ENCODE measurements at places on chromosomes 6 and 20.

- no peak for DNase-seq
Measured at GRCh38 chr6:135043364-135043763, 11.3 kb downstream of the HBS1L start.

GRCh38 chr20:38806855-38807655 lies 1.6 kb downstream of the PPP1R16B start:
- no peak for DNase-seq

DNA sequence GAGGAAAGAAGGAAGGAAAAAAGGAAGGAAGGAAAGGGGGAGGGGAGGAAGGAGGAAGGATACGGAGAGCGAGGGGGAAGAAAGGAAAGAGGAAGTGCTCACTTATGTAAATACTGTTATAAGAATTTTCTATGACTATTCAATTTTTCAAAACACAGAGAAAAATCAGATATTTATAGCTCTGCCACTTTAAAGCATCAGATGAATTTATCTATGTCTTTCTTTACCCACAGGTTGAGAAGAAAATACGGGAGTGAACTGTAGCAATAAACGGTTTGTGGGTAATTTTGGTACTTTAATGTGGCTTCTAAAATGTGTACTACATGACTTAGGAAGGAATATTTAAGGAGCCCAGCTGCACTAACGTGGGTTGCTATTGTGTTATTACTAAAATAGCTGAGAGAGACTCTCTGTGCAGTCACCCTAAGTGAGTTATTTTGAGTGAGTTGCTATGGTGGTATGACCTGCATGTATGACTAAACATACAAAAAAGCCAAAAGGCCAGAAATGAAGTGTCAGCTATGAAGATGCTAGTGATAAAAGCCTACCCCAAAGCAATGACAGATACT lies 225.5 kb downstream of the SOD2 start:
- no peak for DNase-seq

DNA sequence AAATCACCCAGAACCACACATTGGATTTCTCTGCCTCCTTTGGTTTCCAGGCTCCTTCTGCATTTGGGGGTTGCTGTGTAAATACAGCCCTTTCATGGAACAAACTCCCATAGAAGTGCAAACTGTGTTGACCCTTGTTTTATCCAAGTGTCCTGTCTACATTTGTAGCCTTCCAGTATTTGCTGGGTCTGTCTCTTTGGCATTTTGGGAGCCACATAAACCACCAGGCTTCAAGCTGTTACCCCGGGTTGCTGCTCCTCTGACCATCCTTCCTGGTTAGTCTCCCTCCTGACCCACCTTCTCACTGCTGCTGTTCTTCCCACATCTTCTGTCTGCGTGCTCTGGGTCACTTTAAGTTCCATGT lies 7.6 kb upstream of the MTHFD1L start:
- no peak for DNase-seq

Data from GDM1 (cell line).